ENCODE measurements at places on chromosomes 1 and 21.

DNA sequence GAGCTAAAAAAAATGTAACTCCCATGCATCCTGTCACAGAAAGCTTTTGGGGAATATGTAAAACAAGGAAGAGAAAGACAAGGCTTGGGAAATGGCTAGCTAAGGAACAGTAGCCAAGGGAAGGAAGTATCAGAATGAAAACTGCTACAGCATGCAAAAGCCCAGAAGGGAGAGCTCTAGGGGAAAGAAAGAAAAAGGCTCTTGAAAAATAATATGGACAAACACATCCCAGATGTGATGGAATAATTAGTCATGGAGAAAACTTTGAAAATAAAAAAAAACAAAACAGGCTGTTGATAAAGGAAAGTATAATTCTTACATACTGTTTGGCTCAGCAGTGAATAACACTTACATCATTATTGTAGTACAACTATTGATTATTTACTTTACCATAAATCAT lies 47.9 kb upstream of the VCAM1 start:
- no peak for DNase-seq

- DNase-seq, result no peak
These were observed 40.2 kb downstream of the PRSS38 start for GRCh38 chr1:227855687-227856086.

DNA sequence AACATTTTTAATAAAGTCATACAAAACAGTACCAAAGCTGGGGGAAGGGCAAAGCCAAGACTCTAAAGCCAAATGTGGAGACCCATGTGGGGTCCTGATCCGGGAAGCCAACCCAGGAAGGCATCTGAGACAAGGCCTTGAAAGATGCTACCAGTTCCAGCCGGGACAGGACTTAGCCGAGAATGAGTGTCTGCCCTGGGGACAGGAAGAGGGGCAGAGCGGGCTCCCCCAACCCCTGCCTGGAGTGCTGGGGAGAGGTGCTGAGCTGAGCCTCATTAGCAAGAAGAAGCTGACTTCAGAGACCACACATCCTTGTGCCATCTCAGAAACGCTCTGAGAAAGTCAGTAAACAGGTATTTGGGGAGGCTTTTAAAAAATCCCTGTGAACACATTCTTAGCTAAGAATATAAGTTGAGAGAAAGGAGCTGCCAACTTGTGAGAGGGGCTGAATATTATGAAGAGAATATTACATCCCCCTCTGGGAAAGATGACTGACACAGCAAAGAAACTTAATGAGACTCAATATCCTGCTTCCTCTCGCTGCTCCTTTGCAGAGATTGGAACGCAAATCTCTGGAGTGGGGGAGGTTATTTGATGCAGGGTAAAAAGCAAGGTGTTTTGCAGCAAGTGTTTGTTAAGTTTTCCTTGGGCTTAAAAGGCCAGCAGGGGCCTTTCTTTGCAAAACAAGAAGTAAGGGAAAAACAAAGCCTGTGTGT lies 103.3 kb upstream of the KCND3 start:
- DNase-seq, result no peak

- no peak for DNase-seq
These were observed 69.7 kb downstream of the CC2D1B start for GRCh38 chr1:52296345-52296744.

DNA sequence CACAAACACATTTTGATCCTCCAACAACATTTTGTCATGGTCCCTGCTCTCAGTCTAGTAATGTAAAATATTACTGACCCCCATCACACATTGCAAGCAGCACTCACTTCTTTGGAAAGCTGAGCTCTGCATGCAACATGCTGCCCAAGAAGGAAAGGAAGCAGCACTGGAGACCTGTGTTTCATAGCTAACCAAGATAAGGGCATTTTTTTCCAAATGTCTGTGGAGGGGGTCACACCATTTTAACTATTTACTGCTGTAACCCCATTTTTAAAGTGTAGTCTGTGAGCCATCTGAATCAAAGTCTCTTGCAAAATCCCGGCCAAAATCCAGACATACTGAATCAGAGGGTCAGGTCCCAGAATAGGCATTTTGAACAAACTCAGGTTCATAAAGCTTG lies 4.5 kb upstream of the RASSF5 start:
- DNase-seq, result no peak

GRCh38 chr1:111285879-111286278 lies 4.8 kb upstream of the CHIA start:
- DNase-seq, result no peak

GRCh38 chr1:156922986-156923669 lies 2.7 kb downstream of the LRRC71 start:
- no peak for DNase-seq

DNA sequence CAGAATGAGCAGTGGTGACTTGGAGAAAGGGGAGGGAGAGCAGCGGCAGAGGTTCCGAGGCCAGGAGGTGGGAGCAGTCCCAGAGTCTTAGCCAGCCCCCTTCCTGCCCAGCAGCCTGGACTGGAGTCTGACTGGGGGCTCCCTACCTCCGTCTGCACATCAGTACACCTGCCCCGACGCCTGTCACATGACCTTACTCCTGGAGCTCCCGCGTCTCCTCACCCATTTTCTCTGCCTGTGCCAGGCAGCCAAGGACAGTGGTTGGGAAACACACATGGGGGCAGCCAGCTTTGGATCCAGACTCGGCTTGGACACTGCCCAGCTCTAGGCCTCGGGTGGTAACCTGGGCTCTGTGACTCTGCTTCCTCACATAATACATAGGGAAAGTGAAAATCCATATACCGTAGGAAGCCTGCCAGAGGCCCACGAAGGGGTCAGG lies 16.9 kb downstream of the ACTRT2 start:
- DNase-seq, result no peak

DNA sequence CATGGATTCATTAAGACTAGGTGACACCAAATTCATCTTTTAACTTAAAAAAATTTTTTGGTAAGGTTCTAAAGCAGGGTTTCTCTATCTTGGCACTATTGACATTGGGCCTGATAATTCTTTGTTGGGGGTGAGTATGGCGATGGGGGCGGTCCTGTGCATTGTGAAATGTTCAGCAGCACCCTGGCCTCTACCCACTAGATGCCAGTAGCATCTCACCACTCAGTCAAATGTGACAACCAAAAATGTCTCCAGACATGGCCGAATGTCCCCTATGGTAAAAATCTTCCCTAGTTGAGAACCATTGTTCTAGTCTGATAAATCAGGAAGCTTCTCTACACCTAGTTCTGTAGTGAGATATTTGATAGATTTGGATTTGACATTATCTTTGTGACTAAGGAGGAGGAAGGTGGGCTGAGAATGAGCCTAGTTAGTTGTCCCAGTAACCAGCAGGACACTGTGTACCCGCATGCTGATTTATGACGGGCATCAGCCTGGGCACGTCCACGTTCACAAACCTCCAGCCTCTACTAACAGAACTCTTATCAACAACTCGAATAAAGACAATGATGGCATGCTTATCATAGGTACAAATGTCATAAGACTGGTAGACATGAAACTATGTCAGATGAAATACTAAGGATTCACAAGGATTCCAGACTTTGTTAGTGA lies 104.6 kb downstream of the KCND3 start:
- DNase-seq, result no peak
